ENCODE measurements at places on chromosomes 2 and 18.

DNA sequence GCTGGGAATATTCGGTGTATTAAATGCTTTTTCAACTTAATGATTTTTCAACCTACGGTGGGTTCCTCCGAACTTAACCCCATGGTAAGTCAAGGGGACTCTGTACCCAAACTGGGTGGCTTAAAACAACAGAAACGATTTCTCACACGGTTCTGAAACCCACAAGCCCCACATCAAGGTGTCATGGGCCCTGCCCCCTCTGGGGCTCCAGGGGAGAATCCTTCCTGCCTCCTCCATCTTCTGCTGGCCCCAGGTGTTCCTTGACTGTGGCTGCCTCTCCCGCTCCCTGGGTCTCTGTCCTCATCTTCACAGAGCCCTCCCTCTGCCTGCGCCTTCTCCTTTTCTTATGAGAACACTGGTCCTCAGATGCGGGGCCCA lies 301.3 kb upstream of the SALL3 start:
- no peak for DNase-seq

- peak; percentile 84 for DNase-seq
Measured at GRCh38 chr2:96556441-96557330, 20.1 kb downstream of the ARID5A start.

- peak; percentile 11 for DNase-seq
Measured at GRCh38 chr18:42274488-42275137, 319.6 kb downstream of the PIK3C3 start.

DNA sequence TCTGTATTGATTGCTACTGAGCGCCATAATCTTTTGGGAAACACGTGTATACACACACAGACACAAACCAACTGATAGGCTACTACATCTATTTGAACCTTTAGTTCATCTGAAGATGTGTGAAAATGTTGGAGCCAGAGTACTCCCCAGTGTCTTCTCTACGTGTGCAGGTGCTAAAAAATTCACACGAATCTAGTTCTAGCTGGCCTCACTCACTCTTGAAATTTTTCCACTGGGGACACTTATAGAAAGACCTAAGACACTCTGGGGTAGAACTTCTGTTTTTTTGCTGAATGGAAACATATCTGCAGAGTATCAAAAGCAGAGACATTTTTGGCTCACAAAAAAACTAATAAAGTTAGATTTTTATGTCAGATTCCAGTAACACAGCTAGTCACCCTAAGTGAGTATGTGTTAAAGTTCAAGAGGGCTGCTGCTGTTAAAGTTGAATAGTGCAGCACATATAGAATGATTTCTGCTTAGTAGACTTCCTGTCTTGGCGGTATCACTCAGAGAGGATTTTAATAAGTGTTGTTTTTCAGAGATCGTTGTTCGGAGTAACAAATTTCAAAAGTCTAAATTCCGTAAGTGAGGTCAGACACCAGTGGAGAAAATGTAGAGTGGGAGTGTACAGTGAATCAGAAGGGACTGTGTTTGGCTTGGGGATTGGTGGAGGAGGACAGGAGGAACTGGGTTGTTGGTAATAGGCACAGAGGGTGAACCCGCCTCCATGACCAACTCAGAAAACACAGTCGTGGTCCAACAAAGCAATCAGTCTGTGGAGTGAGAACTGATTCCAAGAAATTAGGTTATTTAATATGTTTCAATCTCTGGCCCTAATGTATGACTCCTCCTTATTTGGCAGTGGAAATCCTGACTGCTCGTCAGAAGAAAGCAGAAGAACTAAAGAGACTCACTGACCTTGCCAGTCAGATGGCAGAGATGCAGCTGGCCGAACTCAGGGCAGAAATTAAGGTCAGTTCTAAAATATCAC lies 43.1 kb downstream of the KCTD18 start:
- no peak for DNase-seq

DNA sequence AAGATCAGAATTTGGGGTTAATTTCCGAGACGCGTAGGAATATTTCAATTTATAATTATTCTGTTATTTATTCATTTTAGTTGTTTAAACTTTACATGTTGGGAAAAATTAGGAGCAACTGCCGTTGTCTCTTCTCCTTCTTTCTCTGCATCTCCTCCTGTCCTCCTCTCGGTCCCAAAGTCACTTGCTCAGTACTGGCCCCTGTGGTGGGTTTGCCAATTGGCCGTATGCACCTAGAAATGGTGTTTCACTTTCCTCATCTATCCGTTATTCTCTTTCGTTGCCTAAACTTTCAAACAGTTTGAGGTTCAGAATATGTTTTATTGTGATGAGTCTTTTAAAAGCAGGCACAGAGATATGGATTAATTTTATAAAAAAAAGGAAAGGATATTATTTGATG lies 517.9 kb downstream of the PLCL1 start:
- DNase-seq: no peak

- peak; percentile 89 for DNase-seq
Measured at GRCh38 chr2:9310377-9310776, 103.8 kb downstream of the ASAP2 start.

- DNase-seq: no peak
Measured at GRCh38 chr2:134445985-134446382, 192.1 kb downstream of the MGAT5 start.

DNA sequence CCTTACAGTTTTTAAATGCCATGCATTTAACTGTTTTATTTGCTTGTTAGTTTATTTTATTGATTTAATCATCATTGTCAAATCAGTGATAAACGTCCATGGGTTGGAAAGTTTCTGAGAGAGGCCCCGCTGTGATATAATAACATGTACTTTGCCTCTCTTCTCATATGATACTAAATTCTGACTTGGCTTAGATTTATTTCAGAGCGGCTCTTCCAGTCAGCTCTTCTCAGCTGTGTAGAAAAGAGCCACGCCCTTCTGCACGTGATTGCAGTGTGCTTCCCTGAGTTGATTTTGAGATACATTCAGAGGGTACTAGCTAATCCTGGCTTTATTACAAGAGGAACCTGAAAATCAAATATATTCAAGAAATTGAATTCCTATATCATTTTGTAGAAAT lies 218.6 kb downstream of the KCNE4 start:
- no peak for DNase-seq

DNA sequence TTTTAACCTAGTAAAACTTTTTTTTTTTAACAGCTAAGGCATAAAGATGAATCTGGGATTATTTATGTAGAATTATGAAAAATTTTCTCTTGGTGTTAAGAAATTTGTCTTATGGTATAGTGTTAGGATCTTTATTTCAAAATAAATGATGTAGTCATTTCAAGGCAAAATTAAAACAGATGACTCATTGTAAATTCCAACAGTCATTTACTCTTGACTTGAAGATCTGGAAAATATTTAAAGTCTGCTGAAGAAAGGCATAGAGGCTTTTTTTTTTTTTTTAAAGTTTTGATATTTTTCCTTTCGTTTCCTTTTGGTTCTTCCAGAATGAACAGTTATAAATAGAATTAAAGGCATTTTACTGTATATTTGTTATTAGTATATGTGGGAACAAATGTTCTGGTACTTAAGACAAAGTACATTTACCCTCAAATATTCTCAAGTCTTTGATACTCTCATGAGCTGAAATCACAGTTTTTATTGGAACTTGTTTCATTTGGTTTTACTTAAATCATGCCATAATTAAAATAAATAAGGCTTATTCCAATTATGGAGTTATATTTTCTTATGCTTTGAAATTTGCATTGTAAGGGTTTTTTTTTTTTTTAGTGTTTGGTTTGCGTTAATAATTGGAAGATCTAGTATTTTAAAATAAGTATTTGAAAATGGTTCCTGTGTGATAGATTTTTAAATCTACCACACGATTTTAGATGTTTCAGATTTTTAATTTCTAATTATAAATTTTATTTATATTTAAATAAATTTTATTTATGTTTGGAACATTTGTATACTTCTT lies 29.9 kb downstream of the GLS start:
- DNase-seq: no peak

- peak; percentile 61 for DNase-seq
Measured at GRCh38 chr2:137957033-137957432, 7.2 kb upstream of the HNMT start.

- DNase-seq: no peak
Measured at GRCh38 chr2:194104687-194105086, 1552.3 kb upstream of the SLC39A10 start.

DNA sequence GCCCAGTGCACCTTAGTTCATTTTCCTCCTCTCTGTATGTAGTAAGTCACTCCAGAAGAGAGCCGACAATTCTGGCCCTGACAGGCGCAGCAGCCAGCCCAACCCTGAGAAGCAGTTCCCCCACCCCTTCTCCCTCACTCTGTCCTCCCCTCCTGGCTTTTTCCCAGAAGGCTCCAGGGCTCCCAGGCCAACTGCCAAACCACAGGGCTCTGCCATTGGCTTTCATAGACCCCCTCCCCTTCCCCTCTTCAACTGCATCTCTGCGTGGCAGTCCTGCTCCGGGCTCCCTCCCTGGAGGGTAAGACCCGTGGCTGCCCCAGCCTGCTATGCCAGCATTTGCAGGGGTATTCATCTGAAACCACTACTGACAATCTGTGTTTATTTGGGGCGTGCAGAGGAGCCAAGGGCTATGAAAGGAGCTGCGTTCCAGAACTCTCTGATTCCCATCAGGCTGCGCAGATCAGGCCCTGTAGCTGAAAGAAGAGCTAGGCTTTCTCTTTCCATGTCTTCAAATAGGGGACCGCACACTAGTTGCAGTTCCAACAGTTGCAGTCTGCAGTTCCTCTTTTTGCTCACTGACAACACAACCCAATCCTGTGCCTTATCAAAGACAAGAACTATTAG lies 388.6 kb upstream of the TNP1 start:
- DNase-seq: no peak

DNA sequence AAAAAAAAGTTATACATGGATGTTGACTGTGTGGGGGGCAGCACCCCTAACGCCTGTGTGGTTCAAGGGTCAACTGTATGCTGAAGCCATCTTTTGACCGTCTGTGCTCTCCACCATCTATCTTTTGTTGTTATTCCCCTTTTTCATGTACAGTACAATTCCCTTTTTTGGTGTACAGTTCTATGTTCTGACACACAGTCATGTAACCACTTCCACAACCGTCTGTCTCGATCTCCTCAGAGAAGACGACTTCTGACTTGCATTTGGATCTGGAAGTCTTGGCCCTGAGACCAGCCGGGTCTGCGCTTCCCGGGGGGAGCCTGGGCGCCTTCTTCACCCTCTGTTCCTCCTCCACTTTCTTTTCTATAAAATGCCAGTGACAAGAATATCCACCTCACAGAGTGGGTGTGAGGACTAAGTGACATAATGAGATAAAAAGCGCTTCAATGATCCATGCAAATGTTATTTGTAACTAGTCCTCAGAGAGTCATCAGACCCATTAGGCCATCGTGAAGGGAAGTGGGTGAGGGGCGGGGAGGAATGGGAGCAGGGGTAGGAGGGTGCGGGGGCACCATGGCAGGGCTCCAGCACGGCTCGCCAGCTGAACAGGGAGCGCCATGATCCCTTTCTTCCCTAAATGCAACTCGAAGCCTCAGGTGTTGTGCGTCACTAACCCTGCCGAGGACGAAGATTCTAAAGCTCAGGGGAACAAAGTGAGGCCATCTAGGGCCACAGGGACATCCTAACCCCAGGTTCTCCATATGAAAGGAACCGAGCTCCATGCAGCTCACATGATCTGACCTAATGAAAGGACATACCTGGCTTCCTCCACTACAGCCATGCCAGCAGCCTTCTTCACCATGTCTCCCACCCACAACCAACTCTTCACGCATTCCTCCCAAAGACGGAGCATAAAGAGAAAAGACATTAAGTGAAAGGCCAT lies 16.6 kb downstream of the ADCY3 start:
- no peak for DNase-seq

DNA sequence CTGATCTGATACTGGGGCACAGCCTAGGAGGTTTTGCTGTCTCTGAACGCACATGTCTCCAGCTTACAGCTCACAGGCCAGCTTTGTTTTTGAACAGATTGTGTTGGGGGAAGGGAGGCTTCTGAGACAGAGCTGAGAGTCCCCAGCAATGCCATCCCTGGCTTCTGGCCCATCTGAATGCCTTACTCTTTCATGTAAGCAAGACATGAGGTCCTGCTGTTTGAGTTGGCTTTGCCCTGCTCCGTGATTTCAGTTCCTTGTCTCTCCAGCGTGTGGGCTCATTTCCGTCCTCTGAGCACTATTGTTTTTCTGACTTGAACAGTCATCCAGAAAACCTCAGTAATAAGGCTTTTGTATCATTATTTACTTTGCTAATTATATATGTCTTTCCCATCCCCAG lies 194.9 kb upstream of the TNP1 start:
- DNase-seq: no peak

GRCh38 chr2:102358496-102358895 lies 2.9 kb downstream of the IL18R1 start:
- no peak for DNase-seq

- no peak for DNase-seq
Measured at GRCh38 chr18:32346671-32347070, 124.0 kb downstream of the GAREM1 start.

DNA sequence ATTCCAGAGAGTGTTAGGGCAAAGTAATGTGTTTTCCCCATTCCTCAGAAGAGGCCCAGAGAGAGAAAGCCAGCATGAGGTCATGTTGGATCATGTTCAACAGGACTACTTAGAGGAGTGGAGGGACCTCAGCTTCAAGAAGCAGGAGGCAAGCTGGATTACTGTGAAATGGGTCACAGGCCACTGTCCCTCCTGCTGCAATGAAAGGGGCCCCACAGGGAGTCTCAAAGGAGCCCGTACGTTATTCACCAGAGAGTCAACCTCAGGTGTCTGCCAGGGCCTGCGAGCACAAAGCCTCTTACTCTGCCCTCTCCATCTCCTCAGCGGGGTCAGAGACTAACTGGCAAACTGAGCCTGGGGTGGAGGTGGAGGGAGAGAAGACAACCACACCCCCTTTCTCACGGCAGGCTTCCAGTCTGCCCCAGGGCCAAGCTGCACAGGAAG lies 27.2 kb upstream of the ACYP2 start:
- DNase-seq: peak; percentile 8

- DNase-seq: no peak
Measured at GRCh38 chr2:109305490-109306167, 176.6 kb downstream of the SH3RF3 start.

- DNase-seq: no peak
Measured at GRCh38 chr2:67671464-67672450, 274.6 kb downstream of the ETAA1 start.

GRCh38 chr2:197197895-197198311 lies 112.7 kb downstream of the ANKRD44 start:
- DNase-seq: no peak

GRCh38 chr2:71922091-71922490 lies 225.6 kb downstream of the CYP26B1 start:
- DNase-seq: no peak

Data from HFFc6 (cell line).